Stimulated activated CD8-positive, alpha-beta memory T cell treated with anti-CD3 and anti-CD28 coated beads, Interleukin-15, amount 100 ng/mL, for 4 hours (primary cell): ENCODE measurements at places on chromosomes 3 and 15.

DNA sequence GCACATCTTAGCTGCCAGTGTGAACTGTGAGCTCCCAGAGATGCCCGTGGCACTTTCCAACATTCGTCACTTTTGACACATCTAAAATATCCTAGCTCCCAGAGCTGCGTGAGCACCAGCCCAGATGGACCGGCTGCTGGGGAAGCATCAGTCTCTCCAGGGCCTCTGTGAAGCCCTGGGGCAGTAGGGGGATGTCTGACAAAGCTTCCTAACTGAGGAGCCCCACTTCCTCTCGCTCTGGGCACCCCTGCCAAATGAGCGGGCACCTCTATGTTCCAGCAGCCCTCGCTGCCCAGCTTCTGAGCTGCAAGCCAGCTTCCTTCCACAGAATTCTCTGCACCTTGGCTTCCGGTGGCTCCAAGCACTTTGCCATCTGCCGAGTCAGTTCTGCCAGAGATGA is 91.1 kb downstream of the LIPC start:
- DNase-seq: no peak

GRCh38 chr3:49263159-49263889 is 13.7 kb downstream of the C3orf62 start:
- no peak for DNase-seq

DNA sequence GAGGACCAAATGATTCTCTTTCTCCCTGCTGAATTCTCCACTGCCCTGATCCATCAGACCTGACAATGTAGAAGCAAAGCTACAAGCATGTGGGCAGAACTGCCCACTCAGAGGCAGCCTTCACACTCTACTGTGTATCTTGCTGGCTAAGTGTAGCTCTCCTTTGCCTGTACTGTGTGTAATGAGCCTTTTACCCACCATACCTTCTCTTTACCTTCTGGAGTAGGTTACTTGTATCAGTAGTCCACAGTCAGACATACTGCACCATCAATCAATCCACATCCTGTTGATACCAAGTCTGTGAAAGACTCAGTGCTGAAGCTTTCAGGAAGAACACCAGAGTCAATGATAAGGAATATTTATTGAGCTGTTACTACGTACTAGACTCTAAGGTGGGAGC is 440.7 kb upstream of the ARHGEF26 start:
- DNase-seq: no peak

DNA sequence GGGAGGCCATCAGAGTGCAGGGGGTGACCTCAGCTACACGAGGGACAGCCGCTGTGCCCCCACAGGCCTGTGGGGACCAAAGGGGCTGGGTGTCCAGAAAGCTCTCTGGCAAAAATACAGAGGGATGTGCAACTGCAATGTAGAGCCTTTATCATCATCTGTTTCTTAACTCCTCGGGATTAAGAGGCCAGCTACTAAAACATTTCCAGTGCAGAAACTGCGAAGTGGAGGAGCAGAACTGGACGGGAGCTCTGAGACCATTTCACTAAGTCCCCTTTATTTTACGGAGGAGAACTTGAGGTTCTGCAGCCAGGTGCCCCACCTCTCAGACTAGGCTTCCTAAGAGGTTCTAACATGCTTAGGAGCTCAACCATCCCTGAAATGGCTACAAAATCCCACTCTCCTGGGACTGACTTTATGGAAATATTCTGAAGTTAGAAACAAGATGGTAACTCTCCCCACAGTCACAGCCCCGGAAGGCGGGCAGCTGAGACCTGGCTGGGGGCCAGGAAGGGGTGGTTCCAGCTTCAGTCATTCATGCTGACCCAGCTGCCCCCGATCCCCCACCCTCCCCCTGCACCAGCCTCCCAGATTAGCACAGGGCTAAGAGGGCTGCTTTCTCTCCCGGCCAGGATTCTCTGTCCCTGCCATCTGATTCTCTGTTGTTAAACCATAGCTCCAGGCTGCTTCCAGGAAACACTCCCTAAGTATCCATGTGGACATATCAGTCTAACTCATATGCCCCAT is 40.3 kb downstream of the UMPS start:
- no peak for DNase-seq

GRCh38 chr15:80375968-80376891 is 28.0 kb upstream of the ARNT2 start:
- DNase-seq: no peak

DNA sequence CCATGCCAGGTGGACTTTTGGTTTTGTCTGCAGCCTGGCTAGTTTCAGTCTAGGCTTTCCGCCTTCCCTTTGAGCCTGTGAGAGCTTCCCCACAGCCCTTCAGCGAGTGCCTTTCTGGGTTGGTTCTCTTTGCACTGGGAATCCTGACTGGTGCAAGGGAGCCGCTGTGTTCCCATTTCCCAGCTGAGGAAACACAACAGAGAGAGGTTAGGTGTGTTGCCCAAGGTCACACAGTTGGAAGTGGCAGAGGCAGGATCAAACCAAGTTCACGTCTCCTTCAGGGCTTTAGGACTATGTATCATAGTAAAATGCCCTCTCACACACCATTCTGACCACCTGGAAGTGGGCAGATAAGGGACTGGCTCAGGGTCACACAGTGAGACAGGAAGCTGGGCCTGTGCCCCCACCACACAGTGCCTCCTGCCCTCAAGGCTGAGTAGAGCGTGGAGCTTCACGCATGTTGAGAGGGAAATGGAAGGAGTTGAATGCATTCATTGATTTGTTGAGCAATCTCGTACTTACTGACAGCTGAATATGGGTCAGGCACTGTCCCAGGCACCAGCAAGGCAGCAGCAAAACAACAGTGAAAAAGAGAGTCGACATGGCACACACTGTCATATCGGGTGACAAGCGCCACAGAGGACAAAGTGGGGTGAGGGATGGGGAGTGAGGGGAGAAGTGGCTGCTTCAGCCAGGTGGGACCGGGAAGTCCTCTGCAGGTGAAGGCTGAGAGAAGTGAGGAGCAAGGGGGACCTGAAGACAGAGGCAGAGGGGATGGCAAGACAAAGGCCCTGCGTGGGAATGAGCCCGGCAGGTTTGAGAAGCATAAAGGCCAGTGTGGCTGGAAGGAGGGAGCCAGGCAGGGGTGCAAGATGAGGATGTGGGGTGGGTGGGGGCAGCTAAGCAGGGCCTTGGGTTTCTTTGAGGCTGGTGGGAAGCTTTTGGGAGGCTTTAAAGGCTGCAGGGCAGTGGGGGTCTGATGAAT is 12.3 kb upstream of the ANPEP start:
- no peak for DNase-seq

GRCh38 chr15:68885070-68885469 is 45.3 kb upstream of the SPESP1 start:
- DNase-seq: no peak

DNA sequence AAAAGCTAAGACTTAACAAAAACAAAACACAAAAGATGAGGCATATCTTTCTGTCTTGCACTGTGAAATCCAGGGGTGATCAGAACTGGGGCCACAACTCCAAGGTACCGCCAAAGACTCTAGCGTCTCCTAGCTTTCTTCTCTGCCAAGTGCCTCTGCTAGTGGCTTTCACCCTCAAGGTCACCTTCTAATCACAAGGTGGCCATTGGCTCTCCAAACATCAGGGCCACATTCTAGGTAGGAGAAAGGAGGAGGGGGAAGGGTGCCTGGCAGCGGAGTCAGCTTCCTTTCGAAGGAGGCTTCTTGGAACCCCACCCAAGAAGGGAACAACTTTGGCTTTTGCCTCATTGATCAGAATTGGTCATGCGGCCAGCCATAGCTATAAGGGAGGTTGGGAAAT is 168.8 kb upstream of the SMAD3 start:
- DNase-seq: no peak

DNA sequence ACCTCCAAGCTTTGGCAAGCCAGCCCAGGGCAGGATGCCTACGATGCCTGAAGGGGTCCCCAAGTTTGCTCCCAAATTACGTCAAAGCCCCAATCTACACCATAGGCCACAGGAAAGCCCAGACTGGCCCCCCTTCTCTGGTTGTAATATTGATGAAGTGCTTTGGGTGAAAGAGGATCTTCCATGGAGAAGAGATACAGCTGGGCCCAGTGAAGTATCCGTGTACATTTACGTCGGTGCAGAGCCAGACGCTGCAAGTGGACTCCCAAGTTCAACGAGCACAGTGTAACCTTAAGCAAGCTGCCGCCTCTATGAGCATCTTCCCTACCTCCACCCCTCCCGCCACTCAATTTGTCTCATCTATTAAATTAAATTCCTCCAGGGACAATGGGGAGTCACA is 100.1 kb upstream of the TPM1 start:
- DNase-seq: no peak

- no peak for DNase-seq
Measured at GRCh38 chr15:66985653-66986052, 79.7 kb upstream of the SMAD3 start.

DNA sequence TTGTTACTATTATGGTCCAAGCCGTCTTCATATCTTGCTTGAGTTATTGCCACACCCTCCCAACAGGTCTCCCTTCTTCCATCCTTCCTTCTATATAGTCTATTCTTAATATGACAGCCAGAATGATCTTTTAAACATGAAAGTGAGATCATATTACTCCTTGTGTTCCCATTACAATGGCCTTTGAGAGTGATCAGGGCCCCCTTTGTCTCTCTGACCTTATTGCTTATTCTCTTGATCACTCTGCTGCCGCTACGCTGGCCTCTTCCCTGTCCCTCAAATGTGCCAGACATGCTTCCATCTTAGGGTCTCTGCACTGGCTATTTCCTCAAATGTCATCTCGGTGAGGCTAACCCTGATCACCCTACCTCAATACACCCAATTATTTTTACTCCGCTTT is 38.1 kb downstream of the UBE2E2 start:
- no peak for DNase-seq

GRCh38 chr3:151555523-151555922 is 94.7 kb upstream of the IGSF10 start:
- no peak for DNase-seq

DNA sequence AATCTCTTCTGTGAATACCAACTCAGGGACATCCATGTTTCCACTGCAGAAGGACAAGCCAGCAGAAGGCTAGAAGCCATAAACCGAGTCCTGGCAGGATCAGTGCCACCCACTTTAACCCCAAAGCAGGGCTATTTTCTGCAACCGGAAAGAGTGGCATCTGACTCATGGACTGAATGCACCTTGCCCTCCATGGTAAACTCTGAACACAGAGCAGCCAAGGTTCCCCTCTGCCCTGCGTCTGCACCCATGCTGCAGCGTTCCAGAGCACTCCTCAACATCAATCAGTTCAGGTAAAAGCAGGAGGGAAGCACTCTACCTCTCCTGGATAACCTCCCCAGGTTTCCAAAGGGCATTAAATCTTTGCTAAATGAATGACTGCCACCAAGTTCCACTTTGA is 801 bp upstream of the NGRN start:
- DNase-seq: no peak

- DNase-seq: no peak
Measured at GRCh38 chr3:154152741-154153140, 31.6 kb downstream of the ARHGEF26 start.

DNA sequence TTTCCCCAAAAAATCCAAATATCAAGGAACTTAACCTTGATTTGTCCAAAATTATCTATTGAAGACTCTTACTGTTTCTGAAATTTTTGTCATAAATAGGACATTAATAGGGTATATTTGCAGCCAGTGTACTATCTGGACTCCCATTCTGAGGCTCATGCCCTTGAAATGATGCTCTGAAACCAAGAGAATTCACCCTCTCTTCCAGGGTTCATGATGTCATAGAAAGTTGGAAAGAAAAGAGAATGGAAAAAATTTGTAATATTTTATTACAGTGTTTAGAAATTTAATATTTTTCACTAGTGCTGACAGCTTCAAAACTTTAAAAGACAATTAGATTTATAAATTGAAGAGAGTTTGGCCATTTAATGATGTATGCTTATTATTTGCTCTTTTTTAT is 712.5 kb downstream of the MCTP2 start:
- no peak for DNase-seq

- DNase-seq: no peak
Measured at GRCh38 chr3:162112719-162113118, 616.1 kb downstream of the OTOL1 start.

DNA sequence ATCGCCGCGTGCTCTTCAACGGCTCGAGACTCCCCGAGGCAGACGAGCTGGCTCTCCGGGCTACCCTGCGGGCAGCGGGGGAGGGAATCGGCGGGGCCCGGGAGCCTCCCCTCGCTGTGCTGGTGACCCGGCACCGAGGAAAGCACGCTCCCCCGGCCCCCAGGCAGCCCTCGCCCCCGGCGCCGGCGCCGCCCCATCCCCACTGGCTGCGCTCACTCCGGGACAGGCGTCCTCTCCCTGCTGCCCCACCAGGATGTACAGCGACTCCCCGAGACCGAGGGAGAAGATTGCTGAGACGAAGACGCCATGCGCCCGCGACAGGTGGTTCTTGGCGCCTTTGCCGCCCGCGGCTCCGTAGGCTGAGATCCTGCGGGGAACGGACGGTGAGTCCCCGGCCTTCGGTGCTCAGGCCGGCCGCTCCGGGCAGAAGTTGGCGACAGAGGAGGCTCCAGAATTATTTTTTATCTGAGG is 1.7 kb downstream of the LTK start:
- no peak for DNase-seq

GRCh38 chr3:189673535-189673934 is 42.3 kb downstream of the TP63 start:
- DNase-seq: no peak

DNA sequence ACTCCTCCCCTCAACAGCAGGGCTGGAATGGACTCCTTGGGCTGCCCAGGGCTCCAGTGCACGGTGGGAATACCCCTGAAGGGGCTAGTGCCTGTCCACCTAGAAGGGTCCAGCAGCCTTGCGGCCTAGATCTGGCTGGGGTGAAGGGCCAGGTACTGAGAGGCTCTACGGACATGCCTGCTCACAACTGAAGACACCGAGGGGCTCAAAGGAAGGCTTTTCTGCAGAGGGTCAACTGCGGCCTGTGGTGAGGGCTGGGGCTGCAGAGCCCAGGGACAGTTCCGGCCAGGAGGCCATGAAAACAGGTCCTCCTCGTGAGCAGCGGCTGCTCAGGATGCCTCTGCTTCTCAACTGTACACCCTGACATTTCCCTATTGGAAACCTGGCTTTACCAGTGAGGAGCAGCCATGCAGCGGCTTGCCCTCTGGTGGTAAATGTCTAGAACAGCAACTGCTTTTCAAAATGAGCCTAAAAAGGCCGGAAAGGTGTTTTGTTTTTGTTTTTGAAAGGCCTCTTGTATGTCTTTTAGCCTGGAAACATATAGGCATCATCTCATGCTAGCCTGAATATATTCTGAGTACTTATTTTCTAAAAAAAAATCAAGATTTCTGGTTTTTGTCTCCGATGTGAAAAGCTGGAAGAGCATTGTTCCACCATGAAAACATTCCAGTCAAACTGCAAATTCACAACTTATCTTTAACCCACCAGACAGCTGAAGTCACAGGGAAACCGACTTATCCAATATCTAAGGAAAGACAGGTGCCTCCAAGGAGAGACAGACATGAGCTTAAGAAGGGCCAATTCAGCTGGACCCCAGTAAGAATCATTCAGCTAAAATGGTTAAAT is 163.4 kb downstream of the KLF13 start:
- no peak for DNase-seq

DNA sequence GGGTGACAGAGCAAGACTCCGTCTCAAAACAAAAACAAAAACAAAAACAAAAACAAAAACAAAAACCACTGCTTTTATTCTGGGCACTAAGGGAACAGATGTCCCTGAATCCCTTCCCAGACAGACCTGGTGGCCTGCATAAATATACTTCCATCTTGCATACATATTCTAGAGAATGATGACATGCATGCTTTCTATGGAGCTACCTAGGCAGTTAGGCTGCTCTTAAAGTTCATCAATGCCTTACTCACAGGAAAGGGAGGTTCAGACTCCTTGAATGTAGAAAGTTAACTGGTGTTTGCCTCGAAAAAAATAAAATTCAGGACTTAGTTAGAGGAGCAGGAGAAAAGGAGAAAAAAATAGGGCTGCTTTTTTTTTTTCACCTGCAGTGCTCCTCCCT is 72.6 kb downstream of the C3orf38 start:
- DNase-seq: no peak

GRCh38 chr3:36937492-36937891 is 7.4 kb downstream of the TRANK1 start:
- DNase-seq: no peak
